Chondrocyte (in vitro differentiated cells): ENCODE measurements at places on chromosomes 3 and 15. TPM values are rescaled to one million over a fixed set of nuclear protein-coding genes. Genes with fewer than 3 reads are reported as not detected.

DNA sequence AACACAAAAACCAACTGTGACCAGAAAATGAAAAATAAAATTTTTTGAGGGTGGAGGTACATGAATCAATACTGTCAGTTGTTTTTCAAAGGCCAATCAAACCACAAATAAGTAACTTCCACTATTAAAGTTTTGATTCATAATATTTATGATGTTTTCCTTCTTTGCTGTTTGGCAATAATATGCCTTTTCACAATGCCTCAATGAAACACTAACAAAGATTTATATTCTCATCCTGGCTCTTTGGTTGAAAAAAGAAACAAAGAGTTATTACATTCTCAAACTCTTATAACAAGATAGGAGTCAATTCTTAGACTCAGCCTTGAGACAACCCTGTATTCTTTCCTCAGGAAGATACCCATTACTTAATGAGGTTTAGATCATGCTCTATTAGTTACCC is 63.1 kb downstream of the C3orf70 start:
- no peak for DNase-seq
- H3K4me3 ChIP-seq = no peak overlapping the region
- H3K27ac ChIP-seq = peak overlapping the region; percentile 57
- peaks cover 16% of the 10 kb centered on the region for H3K4me1 ChIP-seq
- no peaks in the 10 kb centered on the region for H3K27me3 ChIP-seq

GRCh38 chr3:3241596-3241995 is 62.1 kb upstream of the CRBN start:
- DNase-seq = no peak
- H3K27me3 ChIP-seq = peaks cover 4% of the 10 kb centered on the region
- no peaks in the 10 kb centered on the region for H3K36me3 ChIP-seq
- no peak overlapping the region for H3K27ac ChIP-seq
- no peak overlapping the region for H3K4me3 ChIP-seq

GRCh38 chr15:36954486-36954885 is 145.9 kb downstream of the MEIS2 start:
- no peak for DNase-seq
- H3K27me3 ChIP-seq = no peaks in the 10 kb centered on the region
- H3K36me3 ChIP-seq = peaks cover 1% of the 10 kb centered on the region
- no peak overlapping the region for H3K4me3 ChIP-seq

GRCh38 chr3:133268726-133269134 is 131.1 kb upstream of the BFSP2 start:
- H3K27me3 ChIP-seq = peaks cover 8% of the 10 kb centered on the region
- peaks cover 2% of the 10 kb centered on the region for H3K36me3 ChIP-seq
- no peak for DNase-seq
- no peak overlapping the region for H3K4me3 ChIP-seq
- H3K27ac ChIP-seq = no peak overlapping the region
- no peaks in the 10 kb centered on the region for H3K4me1 ChIP-seq

GRCh38 chr15:78933823-78934654 is 10.8 kb downstream of the CTSH start:
- peak overlapping the region; percentile 29 for H3K27ac ChIP-seq
- no peaks in the 10 kb centered on the region for H3K27me3 ChIP-seq
- H3K4me1 ChIP-seq = peaks cover 13% of the 10 kb centered on the region
- DNase-seq = peak; percentile 89
- H3K4me3 ChIP-seq = no peak overlapping the region

- peaks cover 76% of the 10 kb centered on the region for H3K4me1 ChIP-seq
- H3K27ac ChIP-seq = peak overlapping the region; percentile 87
- peak overlapping the region; percentile 84 for H3K4me3 ChIP-seq
- DNase-seq = no peak
- H3K36me3 ChIP-seq = peaks cover 8% of the 10 kb centered on the region
These were observed 1.7 kb downstream of the INAFM2 start for GRCh38 chr15:40325188-40325587.

DNA sequence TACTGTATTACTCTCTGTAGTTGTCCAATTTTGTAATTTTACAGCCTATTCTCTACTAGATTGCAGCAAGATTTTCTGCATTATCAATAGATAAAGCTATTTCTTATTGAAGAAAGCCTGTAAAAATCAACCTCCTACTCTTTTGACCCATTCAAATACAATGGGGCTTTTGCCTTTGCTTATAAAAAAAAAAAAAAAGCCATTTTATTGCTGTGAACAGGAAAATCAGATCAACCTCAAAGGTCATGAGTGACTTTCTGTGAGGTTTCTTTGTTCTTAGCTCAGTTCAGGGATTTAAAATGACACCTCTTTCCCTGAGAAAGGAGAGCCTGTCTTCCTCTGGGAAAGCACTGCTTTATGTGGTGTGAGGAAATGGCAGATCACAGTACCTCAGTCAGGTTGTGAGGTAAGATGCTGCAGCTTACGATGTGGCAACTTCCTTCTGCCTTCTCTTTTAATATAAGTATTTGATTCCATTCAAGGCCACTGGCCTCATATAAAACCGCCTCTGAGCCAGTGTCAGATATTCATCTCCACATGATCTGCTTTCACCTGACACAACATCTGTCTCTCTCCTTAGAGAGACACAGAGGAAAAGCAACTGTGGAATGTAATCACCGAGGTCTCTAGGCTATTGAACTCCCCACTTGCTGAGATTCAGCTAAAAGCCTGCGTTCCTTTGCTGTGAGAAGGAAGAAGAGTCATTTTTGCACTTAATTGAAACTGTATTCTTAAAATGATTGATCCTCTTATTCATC is 161.5 kb upstream of the MB21D2 start:
- DNase-seq = no peak
- no peaks in the 10 kb centered on the region for H3K4me1 ChIP-seq
- no peak overlapping the region for H3K4me3 ChIP-seq

- no peak for DNase-seq
- H3K36me3 ChIP-seq = peaks cover 9% of the 10 kb centered on the region
- H3K27me3 ChIP-seq = peaks cover 3% of the 10 kb centered on the region
- H3K4me3 ChIP-seq = no peak overlapping the region
- no peak overlapping the region for H3K27ac ChIP-seq
These were observed 217.4 kb upstream of the ATP11B start for GRCh38 chr3:182575941-182576340.

DNA sequence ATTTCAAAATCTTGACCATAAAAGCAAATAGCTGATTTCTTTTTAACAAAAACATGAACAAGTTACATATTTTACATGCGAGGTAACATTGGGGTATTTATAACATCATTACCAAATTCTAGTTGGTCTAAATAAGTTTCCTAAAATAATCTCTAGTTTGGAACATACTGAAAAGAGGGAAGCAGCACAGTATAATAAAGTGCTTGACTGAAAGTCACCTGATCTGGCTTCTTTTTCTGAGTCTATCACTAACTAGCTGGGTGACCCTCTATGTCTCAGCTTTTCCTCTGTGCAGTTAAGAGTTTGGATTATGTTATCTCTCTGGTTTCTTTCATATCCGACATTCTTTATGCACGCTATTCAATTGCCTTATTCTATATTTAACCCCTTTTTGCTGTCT is 19.8 kb upstream of the CNTN4 start:
- DNase-seq = no peak
- H3K27ac ChIP-seq = no peak overlapping the region
- no peak overlapping the region for H3K4me3 ChIP-seq
- H3K36me3 ChIP-seq = no peaks in the 10 kb centered on the region
- H3K27me3 ChIP-seq = no peaks in the 10 kb centered on the region
- peaks cover 9% of the 10 kb centered on the region for H3K4me1 ChIP-seq

SIDT1 gene
- total RNA-seq = not detected in 3 replicates

DNA sequence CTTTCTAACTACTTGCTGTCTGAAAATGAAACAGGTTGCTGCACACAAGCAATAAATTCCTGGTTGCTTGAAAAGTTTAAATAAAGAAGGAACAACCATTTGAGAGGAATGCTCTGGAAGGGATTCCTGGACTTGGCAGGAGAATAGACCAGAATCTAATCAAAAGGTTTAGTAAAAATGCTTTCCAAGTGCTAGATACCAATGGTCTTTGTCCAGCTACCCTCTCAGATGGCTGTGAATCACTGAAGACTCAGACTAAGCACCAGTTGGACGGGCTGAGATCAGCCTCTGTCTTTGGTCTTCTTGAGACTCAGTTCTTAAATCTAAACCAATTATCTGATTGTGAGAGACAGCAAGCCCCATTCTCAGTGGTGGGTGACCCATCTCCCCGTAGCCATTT is 27.7 kb upstream of the LPP start:
- no peak overlapping the region for H3K4me3 ChIP-seq
- H3K27me3 ChIP-seq = no peaks in the 10 kb centered on the region
- H3K36me3 ChIP-seq = no peaks in the 10 kb centered on the region

ZNF80 gene
- total RNA-seq = not detected in 3 replicates

DOCK3 gene
- total RNA-seq = 0.15 to 0.25 TPM (median 0.17 TPM) in 3 replicates

DNA sequence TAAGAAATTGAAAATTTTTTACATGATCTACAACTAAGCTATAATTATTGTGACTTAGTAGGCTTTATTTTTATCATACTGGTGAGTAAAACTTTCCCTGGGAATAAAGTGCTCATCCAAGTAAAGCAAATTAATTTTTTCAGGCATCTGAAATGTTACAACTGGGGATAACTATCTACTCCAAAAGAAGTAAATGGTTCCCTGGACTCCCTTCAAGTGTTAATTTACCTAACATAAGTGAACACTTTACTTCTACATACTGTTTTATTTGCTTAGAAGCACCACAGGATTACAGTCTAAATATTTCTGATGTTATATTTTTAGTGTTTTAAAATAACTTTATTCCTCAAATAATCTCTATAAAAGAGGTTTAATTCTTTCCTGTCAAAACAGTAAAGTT is 57.8 kb downstream of the IFT57 start:
- H3K36me3 ChIP-seq = peaks cover 8% of the 10 kb centered on the region
- no peaks in the 10 kb centered on the region for H3K27me3 ChIP-seq
- H3K4me1 ChIP-seq = no peaks in the 10 kb centered on the region
- H3K4me3 ChIP-seq = no peak overlapping the region
- no peak for DNase-seq

GRCh38 chr3:99833617-99834205 is 16.0 kb downstream of the CMSS1 start:
- H3K36me3 ChIP-seq = no peaks in the 10 kb centered on the region
- peaks cover 9% of the 10 kb centered on the region for H3K4me1 ChIP-seq
- no peak for DNase-seq
- H3K27me3 ChIP-seq = no peaks in the 10 kb centered on the region
- no peak overlapping the region for H3K27ac ChIP-seq

DNA sequence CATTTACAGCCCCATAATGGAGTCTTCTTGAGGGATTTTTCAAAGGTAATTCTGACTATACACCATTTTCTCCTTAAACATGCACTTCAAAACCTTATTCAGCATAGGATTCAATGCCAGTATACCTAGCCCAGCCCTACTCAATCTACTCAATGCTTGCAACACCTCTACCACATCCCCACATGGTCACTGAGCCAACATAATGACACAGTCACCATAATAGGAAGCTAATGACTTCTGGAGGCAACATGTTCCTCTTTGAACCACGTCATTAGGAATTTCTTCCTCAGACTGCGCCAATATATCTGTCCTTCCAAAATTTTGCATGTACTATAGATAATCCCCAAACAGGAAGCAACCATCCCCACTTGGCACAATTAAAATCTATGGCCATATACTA is 153.9 kb upstream of the SETMAR start:
- DNase-seq = no peak
- no peaks in the 10 kb centered on the region for H3K4me1 ChIP-seq
- no peak overlapping the region for H3K4me3 ChIP-seq

GRCh38 chr15:52804526-52805081 is 14.5 kb upstream of the ONECUT1 start:
- H3K4me1 ChIP-seq = peaks cover 15% of the 10 kb centered on the region
- H3K36me3 ChIP-seq = no peaks in the 10 kb centered on the region
- H3K27me3 ChIP-seq = peaks cover 66% of the 10 kb centered on the region
- no peak overlapping the region for H3K27ac ChIP-seq

GRCh38 chr3:43870844-43871626 is 180.3 kb downstream of the ABHD5 start:
- no peak for DNase-seq
- H3K27me3 ChIP-seq = no peaks in the 10 kb centered on the region
- peaks cover 82% of the 10 kb centered on the region for H3K4me1 ChIP-seq
- no peak overlapping the region for H3K4me3 ChIP-seq
- H3K27ac ChIP-seq = peak overlapping the region; percentile 95

DNA sequence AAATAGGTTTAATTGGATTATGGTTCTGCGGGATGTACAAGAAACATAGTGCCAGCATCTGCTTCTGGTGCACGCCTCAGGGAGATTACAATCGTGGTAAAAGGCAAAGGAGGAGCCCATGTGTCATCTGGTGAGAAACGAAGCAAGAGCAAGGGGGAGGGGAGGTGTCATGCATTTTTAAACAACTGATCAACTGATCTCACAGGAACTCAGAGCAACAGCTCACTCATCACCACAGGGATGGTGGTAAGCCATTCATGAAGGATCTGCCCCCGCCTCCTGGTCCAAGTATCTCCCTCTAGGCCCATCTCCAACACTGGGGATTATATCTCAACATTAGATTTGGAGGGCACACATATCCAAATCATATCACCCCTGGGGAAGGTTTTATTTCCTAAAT is 42.1 kb upstream of the FGF7 start:
- H3K27ac ChIP-seq = no peak overlapping the region
- no peak overlapping the region for H3K4me3 ChIP-seq
- DNase-seq = no peak
- no peaks in the 10 kb centered on the region for H3K4me1 ChIP-seq
- peaks cover 3% of the 10 kb centered on the region for H3K27me3 ChIP-seq

- no peaks in the 10 kb centered on the region for H3K27me3 ChIP-seq
- H3K36me3 ChIP-seq = no peaks in the 10 kb centered on the region
- peaks cover 58% of the 10 kb centered on the region for H3K4me1 ChIP-seq
- H3K4me3 ChIP-seq = no peak overlapping the region
- DNase-seq = no peak
- peak overlapping the region; percentile 37 for H3K27ac ChIP-seq
These were observed 2.4 kb upstream of the SKIC8 start for GRCh38 chr15:78301828-78302227.

- no peaks in the 10 kb centered on the region for H3K27me3 ChIP-seq
- H3K36me3 ChIP-seq = no peaks in the 10 kb centered on the region
- no peak overlapping the region for H3K4me3 ChIP-seq
- no peak overlapping the region for H3K27ac ChIP-seq
These were observed 269.0 kb upstream of the CRBN start for GRCh38 chr3:3448468-3448867.

DNA sequence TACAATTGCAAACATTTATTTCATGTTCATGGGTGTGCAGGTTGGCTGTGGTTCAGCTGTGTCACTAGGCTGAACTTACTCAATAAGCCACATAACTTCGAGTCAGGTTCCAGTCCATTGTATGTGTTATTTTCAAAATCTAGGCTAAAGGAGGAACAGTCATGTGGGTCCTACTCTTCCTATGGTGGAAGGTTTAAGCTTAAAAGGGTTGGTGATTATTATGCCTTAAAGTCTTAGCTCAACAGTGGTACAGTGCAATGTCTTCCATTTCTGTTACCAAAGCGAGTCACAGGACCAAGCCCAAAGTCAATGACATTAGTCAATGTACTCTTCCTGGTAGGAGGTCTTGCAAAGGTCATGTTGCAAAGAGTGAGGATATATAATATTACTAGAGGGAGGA is 78.2 kb downstream of the ATG7 start:
- no peak for DNase-seq
- H3K27ac ChIP-seq = no peak overlapping the region
- H3K4me1 ChIP-seq = peaks cover 20% of the 10 kb centered on the region
- peaks cover 20% of the 10 kb centered on the region for H3K36me3 ChIP-seq
- no peaks in the 10 kb centered on the region for H3K27me3 ChIP-seq

DNA sequence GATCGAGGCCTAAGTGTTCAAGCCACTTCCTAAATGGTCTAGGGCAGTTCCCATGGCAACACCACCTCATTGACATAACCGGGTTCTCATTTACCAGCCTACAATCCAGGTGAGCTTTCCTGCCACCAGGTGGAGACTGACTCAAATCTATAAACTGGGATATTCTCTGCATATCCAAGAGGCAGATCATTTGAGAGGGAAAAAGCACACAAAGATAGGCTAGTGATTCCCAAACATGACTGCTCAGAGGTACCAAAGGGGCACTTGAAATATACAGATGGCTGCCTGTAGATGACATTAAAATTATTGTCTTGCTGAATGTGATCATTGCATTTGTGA is 141.3 kb upstream of the PROK2 start:
- H3K4me3 ChIP-seq = no peak overlapping the region
- H3K27me3 ChIP-seq = peaks cover 18% of the 10 kb centered on the region
- no peaks in the 10 kb centered on the region for H3K36me3 ChIP-seq
- no peak overlapping the region for H3K27ac ChIP-seq
